ENCODE measurements at places on chromosomes 13 and 19.

DNA sequence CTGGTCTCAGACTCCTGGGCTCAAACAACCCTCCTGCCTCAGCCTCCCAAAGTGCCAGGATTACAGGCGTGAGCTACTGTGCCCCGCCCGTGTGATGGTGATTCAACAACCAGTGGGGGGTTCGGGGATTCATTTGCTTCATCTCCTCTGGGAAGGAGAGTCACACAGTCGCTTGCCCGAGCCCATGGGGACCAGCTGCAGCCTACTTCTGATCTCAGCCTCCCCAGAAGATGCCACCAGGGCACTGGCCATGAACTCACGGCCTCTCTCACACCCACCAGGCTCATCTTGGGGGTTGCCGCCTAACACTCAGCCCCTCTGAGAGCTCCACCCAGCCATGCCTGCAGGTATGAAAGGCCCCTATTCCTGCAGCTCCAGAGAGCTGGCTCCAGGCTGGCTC, 6.8 kb downstream of the TOMM40 start:
- no peak for DNase-seq

- no peak for DNase-seq
These were observed 79.2 kb downstream of the SLAIN1 start for GRCh38 chr13:77776704-77777103.

DNA sequence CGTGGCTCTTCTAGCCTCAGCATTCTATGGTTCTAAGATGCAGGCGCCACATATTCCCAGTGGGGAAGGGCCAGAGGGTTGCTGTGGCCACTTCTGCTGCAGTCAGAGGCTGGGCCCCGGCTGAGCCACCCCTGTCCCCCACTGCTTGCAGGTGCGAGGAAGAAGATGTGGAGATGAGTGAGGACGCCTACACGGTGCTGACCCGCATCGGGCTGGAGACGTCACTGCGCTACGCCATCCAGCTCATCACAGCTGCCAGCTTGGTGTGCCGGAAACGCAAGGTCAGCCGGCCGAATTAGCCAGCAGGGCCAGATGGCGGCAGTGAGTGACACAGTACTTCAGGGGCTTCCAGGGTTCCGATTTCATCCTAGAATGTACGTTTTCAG, 2.0 kb downstream of the LHB start:
- no peak for DNase-seq

DNA sequence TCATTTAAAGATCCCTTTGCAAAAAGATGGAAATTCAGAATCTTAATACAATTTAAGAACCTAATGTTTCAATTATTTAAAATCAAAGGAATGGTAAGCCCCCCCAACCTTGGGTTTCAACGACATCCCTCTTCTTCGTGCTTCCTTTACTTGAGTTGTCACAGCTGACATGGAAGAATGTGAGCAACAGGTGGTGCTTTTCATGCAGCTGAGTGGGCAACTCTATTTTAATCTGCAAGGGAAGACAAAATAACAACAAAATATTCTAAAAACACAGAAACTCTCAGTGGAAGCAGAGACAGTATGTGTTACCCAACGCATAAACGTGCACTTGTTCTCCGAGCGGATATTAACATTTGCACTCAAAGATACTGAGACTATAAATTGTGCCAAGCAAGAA, 92.3 kb downstream of the DOCK9 start:
- DNase-seq, result no peak

DNA sequence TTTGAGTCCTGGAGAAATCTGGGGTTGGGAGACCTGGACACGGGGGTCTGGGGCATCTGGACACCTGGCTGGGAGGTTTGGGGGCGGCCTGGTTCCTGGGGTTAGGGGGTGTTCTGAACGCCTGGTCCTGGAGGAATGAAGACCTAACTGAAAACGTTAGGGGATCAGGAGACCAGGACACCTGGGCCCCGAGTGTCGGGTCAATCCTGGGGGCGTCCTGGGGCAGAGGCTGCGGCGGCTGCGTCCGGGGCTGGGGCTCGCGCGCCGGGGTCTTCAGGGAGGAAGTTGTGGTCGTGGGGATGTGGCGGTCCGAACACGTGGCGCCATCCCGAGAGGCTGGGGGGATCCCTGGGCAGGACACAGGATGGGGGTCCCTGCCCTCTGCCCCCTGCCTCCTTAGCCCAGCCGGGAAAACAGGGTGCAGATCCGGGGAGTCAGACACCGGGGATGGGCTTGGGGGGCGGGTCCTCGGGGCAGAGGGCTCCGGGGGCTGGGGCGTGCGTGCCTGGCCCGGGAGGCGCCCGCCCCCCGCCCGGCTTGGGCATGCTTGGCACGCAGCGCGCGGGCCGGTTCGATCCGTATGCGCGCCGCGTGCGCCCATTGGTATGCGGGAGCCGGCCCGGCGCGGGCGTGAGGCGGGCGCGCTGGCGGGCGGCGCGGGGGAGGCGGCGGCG, 632 bp downstream of the NPAS1 start:
- no peak for DNase-seq

- peak; percentile 27 for DNase-seq
These were observed 3.7 kb upstream of the ZNF665 start for GRCh38 chr19:53196777-53197396.

GRCh38 chr13:25585000-25585399, 213.2 kb downstream of the ATP8A2 start:
- no peak for DNase-seq

Measured in glomerular endothelial cell (primary cell).